ENCODE measurements at places on chromosomes 5 and 9.

DNA sequence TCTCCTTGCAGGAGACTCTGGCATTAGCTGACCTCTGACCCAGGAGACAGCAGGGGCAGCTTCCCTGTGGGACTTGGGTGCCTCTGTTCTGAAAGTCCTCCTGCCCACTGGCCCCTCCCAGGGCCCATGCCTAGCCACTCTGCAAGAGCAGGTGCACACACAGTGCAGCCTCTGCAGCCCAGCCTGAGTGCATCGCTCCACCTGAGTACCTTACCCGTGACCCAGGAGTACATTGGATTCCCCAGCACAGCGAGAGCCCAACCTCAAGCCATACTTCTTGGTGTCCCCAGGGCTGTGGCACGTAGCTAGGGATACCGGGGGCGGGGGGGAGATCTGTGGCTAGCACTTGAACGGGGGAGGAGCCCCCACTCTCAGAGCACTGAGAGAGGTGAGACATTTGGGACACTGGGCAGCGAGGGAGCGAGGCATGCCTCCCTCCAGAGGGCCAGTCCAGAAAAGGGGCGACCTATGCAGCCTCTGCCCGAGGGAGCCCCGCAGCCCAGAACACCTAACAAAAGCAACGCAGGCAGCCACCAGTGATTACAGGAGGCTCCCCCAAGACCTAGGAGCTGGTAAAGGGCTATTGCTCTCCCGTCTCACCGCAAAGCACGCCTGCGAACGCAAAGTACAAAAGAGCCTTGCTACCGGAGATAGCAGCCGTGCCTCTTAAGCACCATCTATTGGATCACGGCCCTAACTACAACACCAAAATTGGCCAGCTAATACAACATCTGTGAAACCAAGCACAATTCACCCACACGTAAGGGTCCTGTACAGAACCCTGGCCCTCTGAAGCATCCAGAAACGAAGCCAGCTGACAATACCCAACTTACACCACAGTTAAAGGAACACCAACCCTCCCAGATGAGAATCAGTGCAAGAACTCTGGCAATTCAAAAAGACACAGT lies 826 bp upstream of the PRDM9 start:
- peak; percentile 18 for DNase-seq

- DNase-seq, result peak; percentile 34
These were observed 709 bp downstream of the FANCG start for GRCh38 chr9:35079041-35079425.

DNA sequence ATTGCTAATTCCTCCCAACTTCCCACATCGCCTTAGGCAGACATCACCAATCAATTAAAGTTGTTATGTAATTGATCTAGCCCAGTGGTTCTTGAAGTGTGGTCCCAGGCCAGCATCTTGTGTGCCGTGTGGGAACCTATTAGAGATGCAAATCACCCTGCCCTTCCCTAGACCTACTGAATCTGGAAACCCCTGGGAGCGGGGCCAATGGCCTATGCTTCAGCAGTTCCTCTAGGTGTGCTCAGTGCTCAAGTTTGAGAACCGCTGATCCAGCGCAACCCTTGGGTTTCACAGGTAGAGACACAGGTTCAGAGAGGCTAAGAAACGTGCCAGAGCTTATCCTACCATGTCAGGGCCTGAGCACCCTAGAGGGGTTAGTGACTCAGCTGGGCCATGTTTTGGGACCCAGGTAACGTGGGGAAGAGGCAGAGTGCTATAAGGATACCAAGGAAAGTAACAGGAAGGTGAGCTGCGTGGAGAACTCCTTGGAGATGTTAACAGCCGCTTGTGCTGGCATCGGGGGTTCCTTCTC lies 4.4 kb downstream of the SLC34A1 start:
- DNase-seq, result no peak

GRCh38 chr5:126818736-126819135 lies 41.8 kb downstream of the LMNB1 start:
- DNase-seq, result no peak

DNA sequence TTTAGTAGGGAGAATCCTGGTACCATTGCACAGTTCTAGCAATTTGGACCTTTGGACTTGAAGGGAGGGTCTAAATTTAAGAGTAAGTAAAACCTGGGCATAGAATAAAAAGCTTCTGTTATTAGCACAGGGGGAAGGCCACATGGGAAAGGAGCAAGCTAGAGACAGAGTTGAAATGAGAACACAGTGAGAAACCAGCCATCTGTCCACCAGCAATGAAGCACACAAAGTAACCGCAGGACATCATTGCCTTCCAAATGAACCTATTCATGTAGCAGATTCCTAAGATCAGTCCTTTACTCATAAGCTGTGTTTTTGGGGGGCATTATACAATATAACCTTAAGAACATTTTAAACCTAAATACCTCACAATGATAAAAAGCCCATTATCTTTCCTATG lies 407.4 kb downstream of the HCN1 start:
- DNase-seq, result no peak

- no peak for DNase-seq
These were observed 69.8 kb upstream of the RASEF start for GRCh38 chr9:83132768-83133167.

DNA sequence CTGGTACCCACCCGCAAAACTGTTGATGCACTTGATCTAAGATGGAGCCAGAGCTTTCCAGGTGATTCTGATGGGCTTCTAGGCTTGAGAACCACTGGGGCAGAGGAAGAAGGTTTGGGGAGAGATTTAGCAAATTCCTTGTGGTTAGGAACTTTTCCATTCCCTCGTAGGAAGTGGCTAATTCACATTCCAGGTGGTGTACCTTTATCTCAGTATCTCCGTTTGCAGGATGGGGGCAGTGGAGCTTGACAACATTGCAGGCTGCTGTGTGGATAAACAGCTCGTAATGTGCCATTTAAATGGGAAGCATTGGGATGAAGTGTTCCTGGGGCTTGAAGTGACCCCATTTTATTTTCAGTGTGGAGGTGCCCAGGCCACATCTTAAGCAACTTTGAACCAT lies 172.9 kb upstream of the IL12B start:
- DNase-seq, result no peak

- DNase-seq, result no peak
These were observed 194.9 kb downstream of the PALM2AKAP2 start for GRCh38 chr9:109974918-109975276.

GRCh38 chr5:59596586-59597350 lies 296.8 kb downstream of the PDE4D start:
- DNase-seq, result no peak

GRCh38 chr5:136202469-136203205 lies 9.7 kb upstream of the SMIM32 start:
- no peak for DNase-seq

- peak; percentile 25 for DNase-seq
These were observed 90.7 kb downstream of the PTCH1 start for GRCh38 chr9:95425910-95426551.

DNA sequence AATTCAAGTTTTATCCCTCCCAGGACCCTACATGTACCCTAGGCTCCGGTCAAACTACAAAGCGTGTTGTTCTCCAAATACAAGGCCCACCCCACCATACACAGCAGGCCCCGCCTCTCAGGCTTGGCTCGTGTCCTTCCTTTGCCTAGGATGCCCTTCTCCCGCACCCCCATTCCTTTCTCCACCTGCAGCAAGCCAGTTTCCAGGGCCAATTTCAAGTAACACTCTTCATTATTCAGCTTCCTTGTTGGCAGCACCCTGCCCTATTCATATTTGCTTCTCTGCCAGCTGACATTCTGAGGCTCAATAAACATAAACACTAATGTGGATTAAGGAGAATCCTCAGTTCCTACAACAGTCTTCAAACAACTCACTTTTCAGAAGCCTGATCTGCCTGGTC lies 31.7 kb downstream of the EPB41L4B start:
- DNase-seq, result no peak
